CD4-positive, alpha-beta T cell treated with Interleukin-21 for 1 hour (primary cell): ENCODE measurements at places on chromosomes 13 and 19.

DNA sequence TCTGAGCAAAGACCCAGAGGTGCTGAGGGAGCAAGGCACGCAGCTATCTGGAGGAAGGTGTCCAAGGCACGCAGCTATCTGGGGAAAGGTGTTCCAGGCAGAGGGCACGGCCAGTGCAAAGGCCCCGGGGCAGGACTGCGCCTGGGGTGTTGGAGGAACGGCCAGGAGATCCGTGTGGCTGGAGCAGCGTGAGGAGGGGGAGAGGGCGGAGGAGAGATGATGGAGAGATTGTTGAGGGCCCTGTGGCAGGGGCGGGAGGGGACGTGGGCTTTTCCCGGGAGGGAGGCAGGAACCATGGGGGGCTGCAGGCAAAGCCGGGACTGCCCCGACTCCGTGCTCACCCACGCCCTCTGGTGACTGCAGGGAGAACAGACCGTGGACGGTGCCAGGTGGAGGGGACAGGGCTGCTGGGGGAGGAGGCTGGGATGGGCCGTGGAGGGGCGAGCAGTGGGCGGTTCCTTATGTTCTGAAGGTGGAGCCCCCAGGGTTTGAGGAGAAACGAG lies 13.3 kb upstream of the MISP start:
- peak; percentile 56 for DNase-seq

DNA sequence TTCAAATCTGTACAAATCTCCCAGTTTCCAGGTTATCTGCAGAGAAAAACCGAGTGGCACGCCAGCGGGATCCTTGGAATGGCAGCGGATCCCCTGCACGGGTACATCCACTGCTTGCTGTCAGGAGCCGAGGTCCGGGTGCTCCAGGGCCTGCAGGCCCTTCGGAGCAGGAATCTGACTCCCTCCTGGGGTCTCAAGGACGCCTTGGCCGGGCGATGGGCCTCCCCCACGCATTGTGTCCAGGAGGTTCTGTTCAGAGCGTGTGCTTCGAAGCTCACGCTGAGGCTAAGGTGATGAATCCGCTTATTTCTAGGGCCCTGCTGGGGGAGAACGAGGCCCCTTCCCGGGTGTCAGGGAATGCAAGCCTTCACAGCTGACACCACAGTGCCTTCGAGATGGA lies 148.9 kb downstream of the SOX1 start:
- DNase-seq, result no peak

- DNase-seq, result no peak
These were observed 42.6 kb downstream of the B3GLCT start for GRCh38 chr13:31242367-31242766.

DNA sequence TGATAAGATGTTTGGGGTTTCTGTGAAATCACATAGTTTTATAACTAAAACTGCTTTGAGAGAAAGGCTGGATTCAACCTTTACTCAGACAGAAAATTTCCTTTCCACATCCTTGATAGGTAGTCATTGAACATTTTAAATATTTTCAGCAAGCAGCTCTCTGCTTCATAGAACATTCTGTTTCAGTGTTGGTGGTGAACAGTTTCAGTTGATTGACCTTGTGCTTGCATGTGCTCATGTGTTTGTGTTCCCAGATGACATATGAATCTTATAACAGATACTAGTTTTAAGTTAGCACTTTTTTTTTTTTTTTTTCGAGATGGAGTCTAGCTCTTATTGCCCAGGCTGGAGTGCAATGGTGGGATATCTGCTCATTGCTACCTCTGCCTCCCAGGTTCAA lies 290.1 kb downstream of the HS6ST3 start:
- no peak for DNase-seq

DNA sequence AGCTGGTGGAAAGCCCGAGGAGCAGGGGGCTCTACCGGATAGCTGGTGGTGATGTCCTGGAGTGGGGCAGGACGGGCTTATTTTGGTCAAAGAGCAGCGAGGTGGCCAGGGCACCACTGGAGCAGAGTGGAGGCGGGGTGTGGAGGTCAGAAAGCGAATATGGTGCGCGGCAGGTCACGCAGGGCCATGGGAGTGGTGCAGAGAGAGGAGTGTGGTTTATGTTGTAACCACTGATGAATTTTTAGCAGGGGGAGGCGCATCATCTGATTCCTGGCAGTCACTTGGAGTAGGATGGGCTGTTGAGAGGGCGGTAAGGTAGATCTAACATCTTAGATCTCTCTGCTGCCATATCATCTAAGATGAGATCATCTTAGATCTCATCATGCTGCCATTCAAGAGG lies 1.4 kb upstream of the ZNF414 start:
- peak; percentile 84 for DNase-seq

GRCh38 chr13:75486146-75487062 lies 4.4 kb upstream of the TBC1D4 start:
- no peak for DNase-seq

DNA sequence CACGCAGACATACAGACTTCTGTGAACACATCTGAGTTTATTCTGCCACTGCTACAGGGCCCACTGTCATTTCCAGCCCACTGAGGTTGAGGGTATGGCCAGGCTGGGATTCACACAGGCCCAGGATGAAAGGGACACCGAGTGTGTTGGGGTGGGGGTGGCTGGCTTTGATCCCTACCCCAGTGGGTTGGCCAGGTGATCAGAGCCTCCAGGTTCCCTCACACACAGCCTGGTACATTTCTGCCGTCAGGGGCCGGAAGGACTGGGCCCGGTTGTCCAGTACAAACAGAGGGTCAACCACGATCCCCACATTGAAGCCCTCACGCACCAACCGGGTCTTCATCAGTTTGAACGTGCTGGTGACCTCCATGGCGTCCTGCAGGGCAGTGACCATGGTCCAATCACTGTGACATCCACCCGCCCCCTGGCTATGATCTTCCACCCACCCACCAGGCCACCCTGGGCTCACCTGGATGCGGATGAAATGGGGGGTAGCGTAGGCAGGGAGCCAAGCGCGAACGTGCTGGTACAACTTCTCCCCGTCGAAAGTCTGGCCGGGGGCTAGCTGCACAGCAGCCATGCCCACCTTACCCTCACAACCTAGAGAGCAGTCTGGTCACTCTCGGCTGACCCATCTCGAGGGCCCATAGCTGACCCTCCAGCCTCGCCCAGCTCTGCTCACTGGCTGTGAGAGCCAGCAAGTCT lies 13.3 kb downstream of the SLC27A5 start:
- DNase-seq, result no peak

DNA sequence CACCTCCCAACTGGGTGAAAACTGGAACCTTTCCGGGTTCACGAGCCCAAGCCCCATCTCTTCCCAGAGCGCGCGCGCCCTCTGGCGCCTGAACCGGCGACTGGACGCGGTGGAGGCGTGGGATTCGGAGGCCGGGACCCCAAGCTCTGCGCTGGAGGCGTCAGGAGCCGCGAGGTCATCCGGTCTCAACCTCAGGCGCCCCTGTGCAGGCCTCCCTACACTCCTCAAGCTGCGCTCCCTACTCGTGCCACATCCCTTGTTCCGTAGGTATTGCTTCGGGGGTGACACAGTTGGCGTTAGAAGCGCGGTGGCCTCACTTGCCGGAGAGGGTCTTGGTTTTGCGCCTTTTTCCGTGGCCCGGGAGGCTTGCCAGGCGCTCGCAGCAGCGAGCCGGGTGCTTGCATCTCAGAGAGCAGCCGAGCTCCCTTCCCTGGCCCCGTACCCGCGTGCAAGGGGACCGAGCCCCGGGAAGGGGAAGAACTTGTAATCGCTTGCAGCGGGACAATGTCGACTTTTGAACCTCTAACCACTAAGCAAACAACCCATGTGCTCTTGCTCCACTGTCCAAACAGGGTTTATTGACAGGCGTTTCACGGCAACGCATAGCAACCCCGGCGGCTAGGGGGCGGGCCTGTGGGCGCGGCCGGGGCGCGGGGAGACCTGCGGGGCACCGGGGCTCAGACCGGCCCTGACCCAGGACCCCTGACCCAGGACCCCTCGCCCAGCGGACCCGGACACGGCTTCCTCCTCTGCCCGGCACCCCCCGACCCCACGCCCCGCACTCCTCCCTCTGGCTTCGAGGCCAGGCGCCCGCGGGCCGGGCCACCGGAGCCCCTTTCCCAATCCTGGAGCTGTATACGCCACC lies 8.5 kb downstream of the CDX2 start:
- DNase-seq, result no peak

- no peak for DNase-seq
These were observed 3.6 kb downstream of the FOXO1 start for GRCh38 chr13:40662866-40663265.
